ENCODE measurements at places on chromosomes 7 and 10.

DNA sequence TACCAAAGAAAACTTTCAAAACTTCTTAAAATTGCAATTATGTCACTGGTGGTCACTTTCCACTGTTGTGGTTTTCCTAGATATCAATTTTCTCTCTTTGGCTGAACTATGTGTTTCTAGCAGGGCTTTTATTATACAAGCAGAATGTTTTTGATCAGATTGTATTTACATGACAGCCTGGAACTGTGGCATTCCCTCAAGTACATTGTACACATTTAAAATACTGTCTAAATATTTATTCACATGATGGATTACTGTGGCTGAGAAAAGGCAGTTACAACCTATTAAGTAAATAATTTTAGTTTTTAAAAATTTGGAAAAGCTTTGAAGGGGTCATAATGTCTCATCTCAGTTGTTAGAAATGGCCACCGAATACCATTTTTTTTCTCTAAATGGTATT, 231.9 kb upstream of the PPP1R3A start:
- no peak for DNase-seq

- no peak for DNase-seq
Measured at GRCh38 chr10:7225133-7225532, 185.7 kb downstream of the SFMBT2 start.

DNA sequence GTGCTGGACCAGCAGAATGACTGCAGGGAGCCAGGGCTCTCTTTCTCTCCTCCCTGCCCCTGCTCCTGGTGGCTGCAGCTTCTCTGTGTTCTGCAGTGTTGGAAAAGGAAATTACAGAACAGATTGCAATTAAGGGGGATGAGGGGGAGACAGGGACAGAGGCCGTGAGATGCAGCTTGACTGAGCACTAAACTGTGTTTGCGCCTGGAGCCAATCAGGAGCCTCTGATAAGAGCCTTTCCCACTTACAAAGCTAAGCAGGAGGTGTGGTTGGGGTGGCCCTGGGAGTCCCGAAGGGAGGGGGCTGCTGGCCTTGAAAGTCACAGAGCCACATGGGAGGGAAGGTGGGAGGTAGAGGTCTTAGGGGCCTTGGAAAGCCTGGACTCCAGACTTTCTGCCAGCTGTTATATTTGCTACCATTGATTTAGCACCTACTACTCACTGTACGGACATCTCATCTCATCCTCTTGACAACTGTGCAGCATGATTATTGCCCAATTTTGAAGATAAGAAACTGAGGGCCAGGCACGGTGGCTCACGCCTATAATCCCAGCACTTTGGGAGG, 26.7 kb downstream of the TRIM8 start:
- no peak for DNase-seq

DNA sequence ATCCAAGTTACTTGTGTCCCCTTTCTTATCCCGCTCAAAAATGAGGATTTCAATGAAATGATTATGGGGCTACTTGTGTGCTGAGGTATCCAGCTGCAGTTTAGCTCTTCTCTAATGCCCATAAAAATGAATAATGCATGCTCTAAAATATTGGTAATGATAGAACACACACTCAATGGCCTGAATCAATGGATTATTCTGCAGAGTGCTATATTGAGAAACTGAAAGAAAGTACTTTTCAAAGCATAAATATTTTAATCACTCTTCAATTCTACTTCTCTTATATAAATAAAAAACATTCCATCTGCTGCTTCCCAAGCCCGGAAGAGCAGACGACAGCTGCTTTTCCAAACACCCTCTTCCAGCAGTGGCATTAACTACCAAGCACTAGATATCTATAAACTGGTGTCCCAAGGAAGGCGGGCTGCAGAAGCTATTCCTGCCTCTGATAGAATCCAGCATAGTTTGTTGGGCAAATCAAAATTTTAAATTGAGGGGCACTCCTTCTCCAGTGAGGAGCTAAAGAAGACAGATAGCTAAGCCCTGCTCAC, 284.9 kb upstream of the AOAH start:
- no peak for DNase-seq

DNA sequence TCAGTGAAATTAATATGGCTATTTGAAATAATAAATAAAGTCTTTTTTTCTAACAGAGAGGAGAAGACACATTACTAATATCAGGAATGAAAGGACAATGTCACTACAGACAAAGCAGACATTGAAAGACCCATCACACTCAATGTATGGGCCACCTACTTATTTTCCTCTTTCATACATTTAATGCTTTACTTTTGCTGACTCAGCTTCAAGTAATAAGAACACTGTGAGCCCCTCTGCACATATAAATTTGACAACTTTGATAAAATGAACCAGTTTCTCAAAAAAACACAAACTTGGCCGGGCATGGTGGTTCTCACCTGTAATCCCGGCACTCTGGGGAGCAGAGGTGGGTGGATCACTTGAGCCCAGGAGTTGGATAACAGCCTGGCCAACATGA, 664.2 kb upstream of the COBL start:
- no peak for DNase-seq
